ENCODE measurements at places on chromosomes 3 and 15.
A peak's percentile ranks its signal among the peaks of the same experiment; 100 is the strongest.

DNA sequence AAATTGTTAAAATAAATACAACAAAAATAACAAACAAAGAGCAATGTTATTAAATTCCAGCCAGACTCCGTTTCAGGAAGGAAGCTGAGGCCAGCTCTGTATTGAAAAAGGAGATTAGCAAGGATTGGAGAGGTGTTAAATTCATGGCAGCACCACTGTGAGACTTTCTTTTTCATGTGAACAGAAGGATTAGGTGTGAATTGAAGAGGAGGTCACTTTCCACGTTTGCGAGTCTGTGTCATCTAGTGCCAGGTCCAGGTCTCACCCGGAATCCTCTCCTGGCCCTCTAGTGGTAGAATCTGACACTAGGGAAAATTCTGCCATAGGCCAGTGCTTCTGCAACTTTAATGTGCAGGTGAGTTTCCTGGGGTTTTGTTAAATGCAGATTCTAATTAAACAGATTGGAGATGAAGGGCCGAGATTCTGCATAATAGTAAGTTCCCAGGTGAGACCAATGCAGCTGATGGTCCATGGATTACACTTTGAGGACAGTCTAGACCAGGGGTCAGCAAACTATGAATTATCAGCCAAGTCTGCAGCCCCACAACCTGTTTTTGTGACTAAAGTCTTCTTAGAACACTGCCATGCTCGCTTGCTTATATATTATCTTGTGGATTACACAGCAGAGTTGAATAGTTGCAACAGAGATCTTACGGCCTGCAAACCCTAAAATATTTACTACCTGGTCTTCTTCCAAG is 9.2 kb upstream of the SLC6A1 start:
- DNase-seq: peak; percentile 80

GRCh38 chr15:100372739-100373119 is 31.0 kb upstream of the ADAMTS17 start:
- peak; percentile 54 for DNase-seq

- DNase-seq: no peak
Measured at GRCh38 chr3:81898336-81898735, 136.9 kb upstream of the GBE1 start.

DNA sequence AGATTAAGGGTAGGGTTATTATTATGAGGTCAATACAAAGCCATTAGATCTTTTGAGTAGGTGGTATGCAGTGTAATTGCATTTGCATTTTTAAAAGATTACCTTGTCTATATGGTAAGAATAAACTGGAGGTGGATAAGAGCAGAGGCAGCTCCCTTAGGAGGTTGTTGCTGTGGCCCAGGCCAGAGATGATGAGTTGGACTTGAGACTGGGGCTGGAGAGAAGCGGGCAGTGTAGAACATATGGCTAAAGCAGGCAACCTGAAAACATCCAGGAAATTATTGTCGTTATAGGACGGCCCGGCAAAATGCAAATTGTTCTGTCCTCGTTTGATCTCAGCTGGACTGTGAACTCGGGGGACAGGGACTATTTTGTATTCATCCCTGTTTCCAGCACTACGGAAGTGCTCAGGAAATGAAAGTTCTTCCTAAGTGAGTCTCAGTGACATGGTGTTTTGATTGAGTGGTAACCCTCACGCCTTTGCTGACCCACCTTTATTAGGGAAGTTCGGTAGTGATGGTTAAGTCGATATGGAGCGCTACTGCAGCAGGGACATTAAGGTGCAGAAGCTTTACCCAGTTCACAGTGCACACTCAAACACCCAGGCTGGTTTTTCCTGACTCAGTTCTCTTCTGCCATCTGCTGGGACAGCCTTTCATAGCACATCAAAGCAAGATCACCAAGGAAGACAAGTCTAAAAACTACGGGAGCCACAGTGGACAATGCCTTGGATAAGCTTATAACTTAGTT is 27.2 kb upstream of the VPS33B start:
- peak; percentile 72 for DNase-seq

DNA sequence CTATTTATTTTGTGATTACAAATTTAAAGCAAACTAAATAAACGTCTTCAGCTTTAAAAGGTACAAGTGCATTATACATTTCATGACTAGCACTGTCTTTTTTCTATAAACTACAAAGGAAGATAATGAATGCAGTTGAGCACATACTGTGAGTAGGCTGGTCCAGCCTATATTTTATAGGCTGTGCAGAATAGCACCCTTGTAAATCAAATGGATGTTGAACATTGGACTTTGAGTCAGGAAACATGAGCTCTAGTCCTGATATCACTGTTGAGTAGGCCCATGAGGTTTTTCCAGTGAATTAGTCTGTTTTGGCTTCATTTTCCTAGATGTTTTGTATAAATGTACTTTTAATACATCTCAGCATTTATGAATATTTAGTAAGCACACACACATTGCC is 447.3 kb upstream of the KCNMB2 start:
- no peak for DNase-seq

- peak; percentile 86 for DNase-seq
Measured at GRCh38 chr3:125585595-125586223, 9.6 kb downstream of the OSBPL11 start.

GRCh38 chr3:126494204-126494969 is 18.7 kb upstream of the ZXDC start:
- no peak for DNase-seq

DNA sequence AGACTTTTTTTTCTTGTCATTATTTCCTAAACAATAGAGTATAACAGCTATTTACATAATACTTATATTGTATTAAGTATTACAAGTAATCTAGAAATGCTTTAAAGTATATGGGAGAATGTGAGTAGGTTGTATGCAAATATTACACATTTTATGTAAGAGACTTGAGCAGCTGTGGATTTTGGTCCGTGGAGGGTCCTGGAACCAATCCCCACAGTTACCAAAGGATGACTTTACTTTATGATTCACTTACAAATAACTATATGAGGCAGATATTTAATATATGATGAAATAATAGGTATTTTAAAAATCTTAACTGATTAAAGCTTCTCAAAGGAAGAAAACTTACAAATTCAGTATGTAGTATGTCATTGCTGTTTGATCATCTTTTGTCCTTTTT is 56.3 kb downstream of the PPP2R3A start:
- no peak for DNase-seq

DNA sequence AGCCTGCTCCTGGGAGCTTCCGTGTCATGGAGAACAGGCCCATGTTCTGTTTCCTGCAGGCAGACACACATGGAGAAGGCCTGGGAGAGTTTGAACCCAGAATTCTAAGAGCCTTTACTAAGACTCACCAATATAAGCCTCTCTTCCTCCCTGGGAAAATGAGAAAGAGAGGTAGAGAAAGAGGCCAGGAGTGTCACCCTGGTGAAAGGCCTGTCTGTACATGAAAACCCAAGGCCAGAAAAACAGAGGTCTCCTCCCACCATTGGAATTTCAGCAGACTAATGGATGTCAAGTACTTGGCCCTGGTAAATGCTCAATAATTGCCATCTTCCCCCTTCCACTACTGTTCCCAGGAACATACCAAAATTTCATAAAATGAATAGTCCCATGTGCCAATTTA is 117.6 kb downstream of the TOP2B start:
- no peak for DNase-seq

DNA sequence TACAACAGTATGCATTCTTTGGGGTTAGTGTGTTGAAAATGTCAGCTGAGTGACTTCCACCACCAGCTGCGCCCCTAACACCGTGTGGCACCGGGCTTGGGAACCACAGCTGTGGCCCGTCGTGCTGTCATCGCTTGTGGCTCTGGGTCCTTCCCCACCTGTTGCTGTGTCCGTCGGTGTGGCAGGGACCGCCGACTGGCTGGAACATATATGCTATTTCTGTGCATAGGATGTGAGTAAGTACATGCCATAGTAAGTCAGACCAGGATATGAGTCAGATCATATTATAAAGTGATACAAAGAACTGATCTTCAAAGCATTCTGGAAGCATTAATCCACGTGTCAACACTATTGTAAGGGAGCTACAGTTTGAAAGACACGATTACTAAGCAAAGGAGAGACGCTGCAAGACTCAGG is 31.9 kb downstream of the EHD4 start:
- DNase-seq: no peak

DNA sequence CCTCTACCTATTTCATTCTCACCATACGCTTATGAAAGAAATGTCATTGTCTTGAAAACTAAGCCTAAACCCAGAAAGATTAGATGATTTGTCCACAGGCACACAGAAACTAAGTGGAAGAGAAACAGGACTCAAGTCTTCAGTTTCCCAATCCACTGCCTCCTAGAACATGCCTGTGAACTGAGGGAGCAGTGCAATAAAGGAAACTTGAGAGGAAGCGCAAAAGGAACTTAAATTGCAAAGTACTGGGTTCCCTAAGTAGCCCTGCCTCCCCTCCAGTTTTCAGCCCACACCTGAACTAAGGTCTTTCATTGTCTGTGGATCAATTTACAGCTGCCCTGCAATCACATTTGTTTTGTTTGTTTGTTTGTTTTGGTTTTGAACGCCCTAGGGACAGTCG is 56.7 kb upstream of the TSEN2 start:
- DNase-seq: no peak

GRCh38 chr15:89494941-89495637 is 1.3 kb downstream of the RHCG start:
- peak; percentile 73 for DNase-seq

DNA sequence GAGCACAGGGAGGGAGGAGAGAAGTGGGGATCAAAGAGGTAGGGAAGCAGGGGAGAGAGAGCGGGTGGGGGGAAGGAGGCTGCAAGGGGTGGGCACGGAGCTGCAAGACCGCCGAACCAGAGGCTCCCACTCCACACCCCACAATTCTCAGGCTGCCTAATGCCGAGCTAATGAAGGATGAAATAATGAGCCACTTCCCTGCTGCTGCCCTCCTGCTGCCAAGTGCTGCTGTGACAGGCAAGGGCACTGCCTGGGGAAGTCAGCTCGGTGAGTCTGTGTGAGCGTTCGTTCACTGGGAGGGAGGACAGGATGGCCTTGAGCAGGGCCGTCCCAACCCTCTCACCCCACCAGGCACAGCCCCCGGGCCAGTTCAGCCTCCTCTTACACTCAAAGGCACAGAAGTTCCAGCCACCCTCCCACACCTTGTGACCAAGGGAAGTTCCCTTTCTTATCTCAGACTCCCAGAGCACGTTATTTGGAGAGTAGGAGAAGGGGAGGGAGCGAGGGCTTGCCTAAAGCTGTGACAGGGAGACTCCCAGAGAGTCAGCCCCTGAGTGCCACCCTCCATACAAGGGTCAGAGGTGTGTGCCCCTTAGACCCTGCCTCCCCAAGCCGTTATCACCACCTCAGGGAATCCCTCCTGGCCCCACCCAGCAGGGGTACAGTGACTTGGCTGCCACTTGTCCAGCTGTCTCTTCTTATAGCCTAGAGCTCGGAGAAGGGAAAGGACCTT is 12.4 kb downstream of the GLYCTK start:
- DNase-seq: peak; percentile 50

DNA sequence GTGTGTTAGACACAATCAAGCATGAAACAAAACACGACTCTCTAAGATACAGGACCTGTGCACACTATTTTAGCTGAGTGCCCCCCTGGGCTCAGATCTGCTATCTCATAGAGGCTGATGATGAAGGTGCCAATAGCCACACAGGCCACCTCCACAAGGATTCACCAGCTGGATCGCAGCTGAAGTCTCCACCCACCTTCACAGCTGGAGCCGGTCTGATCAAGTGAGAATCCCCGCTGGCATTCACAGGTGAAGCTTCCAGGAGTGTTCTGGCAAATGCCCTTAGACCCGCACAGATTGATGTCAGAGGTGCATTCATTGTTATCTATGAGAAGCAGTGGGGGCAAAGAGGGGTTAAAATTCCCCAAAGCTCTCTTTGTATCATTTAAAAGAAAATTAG is 90.1 kb downstream of the DUT start:
- DNase-seq: peak; percentile 23

GRCh38 chr15:55118344-55118870 is 78.3 kb downstream of the RSL24D1 start:
- DNase-seq: no peak

GRCh38 chr15:76258460-76258859 is 52.8 kb downstream of the ETFA start:
- no peak for DNase-seq

DNA sequence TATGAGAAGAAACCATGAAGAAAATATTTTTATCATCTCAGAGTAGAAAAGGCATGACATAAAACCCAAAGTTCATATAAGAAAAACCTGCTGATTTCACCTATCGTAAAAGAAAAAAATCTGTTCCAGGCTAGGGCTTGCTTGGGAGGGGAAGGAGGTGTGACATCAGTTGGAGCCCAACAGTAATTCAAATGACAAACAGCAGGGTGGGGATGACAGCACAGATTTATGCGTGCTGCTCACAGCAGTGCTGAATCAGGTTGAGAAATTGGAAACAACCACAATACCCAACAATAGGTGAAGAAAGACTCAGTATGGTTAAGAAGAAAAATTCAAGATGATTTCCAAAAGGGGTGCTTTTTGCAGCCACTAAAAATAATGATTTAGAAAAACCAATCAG is 172.4 kb downstream of the PDE8A start:
- peak; percentile 26 for DNase-seq

GRCh38 chr15:53530761-53531160 is 228.7 kb downstream of the WDR72 start:
- DNase-seq: no peak

DNA sequence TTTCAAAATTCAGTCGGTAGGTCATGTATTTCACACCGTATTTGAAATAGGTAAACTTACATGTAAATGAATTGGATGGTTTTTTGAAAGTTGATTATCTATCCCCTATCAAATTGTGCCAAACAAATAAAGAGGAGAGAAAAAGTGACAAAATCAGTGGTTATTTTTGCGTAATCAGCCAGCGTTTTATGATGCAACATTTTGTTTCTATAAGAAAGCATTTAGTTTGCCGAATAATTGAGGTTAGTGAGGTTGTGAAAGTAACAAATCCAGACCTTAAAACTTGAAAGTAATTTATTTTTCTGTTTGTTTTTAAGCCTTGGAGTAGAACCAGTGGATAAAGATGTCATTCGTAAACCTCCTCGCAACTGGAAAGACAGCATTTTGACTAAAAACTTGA is 29.3 kb downstream of the ASTE1 start:
- DNase-seq: no peak

GRCh38 chr15:82730022-82730530 is 20.4 kb upstream of the AP3B2 start:
- DNase-seq: peak; percentile 38

- DNase-seq: no peak
Measured at GRCh38 chr3:195181741-195182469, 89.1 kb downstream of the XXYLT1 start.

- DNase-seq: no peak
Measured at GRCh38 chr15:61720197-61720704, 340.0 kb downstream of the VPS13C start.

- DNase-seq: no peak
Measured at GRCh38 chr3:186599142-186599784, 13.6 kb upstream of the AHSG start.

Measured in GM23338 (cell line).